Hepatocyte (in vitro differentiated cells): ENCODE measurements at places on chromosomes 1 and 21.

GRCh38 chr1:119733754-119734153 lies 22.0 kb downstream of the PHGDH start:
- no peak overlapping the region for H3K4me3 ChIP-seq
- H3K27me3 ChIP-seq: no peaks in the 10 kb centered on the region
- H3K36me3 ChIP-seq: no peaks in the 10 kb centered on the region
- no peak overlapping the region for H3K27ac ChIP-seq

DNA sequence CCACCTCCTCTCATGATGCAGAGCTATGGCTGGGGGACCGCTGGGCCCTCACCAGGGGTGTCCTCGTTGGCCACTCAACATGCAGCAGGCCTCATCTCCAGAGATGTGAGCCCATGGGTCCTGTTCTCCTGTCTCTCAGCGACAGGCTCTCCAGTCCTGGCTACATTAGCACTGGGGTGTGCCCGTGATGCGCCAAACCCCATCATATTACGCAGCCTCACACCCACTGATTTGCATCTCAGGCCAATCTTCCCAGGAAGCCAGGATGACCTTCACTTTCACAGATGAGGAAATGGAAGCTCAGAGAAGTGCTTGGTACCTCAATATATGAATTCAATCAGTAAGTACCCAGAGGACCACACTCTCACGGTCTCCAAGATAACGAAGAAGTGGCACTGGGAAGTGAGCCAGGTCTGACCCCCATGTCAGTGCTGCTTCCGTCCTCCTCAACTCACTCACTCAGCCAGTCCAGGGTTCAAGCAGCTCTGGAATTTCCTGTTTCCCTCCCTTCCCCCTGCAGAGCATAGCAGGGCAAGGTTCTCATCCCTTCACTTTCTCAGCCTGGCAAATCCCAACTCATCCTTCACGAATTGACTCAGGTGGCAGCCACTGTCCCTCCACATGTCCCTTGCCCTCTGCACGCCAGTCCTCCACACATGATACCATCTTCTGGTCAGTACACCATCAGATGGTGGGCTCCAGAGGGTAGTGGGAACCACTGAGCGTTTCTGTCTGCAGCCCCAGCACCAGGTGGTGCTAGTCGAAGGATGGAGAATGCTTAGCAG lies 28.9 kb upstream of the EVA1B start:
- H3K4me3 ChIP-seq: no peak overlapping the region
- H3K27me3 ChIP-seq: no peaks in the 10 kb centered on the region
- peaks cover 21% of the 10 kb centered on the region for H3K4me1 ChIP-seq

- no peaks in the 10 kb centered on the region for H3K36me3 ChIP-seq
- H3K27me3 ChIP-seq: no peaks in the 10 kb centered on the region
- H3K4me3 ChIP-seq: no peak overlapping the region
Measured at GRCh38 chr1:101924700-101925099, 72.0 kb downstream of the OLFM3 start.

- peak overlapping the region; percentile 97 for H3K27ac ChIP-seq
- H3K36me3 ChIP-seq: no peaks in the 10 kb centered on the region
- peaks cover 24% of the 10 kb centered on the region for H3K4me1 ChIP-seq
- H3K4me3 ChIP-seq: no peak overlapping the region
- DNase-seq: peak; percentile 42
Measured at GRCh38 chr1:57307392-57308170, 116.3 kb downstream of the DAB1 start.

GRCh38 chr1:147717051-147717705 lies 43.2 kb downstream of the GJA5 start:
- H3K27ac ChIP-seq: peak overlapping the region; percentile 34
- H3K4me1 ChIP-seq: no peaks in the 10 kb centered on the region
- H3K27me3 ChIP-seq: no peaks in the 10 kb centered on the region
- peak; percentile 77 for DNase-seq
- no peak overlapping the region for H3K4me3 ChIP-seq

- no peaks in the 10 kb centered on the region for H3K27me3 ChIP-seq
- H3K27ac ChIP-seq: no peak overlapping the region
- H3K4me1 ChIP-seq: no peaks in the 10 kb centered on the region
Measured at GRCh38 chr1:67559222-67559700, 125.7 kb upstream of the GADD45A start.
